ENCODE measurements at places on chromosomes 3 and 15.

- peak; percentile 64 for DNase-seq
These were observed 24.5 kb downstream of the CHDH start for GRCh38 chr3:53821631-53822121.

GRCh38 chr3:136353461-136353860 lies 103.3 kb downstream of the PCCB start:
- no peak for DNase-seq

DNA sequence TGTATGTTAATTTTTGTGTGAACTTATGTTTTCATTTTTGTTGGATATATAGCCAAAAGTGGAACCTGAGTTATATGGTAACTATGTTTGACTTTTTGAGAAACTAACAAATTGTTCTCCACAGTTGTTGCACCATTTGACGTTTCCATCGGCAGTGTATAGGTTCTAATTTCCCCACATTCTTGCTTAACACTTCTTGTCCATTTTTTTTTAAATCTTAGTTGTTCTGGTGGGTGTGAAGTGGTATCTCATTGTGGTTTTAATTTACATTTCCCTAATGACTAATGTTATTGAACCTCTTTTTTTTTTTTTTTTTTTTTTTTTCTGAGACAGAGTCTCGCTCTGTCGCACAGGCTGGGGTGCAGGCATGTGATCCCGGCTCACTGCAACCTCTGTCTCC lies 8.0 kb downstream of the NISCH start:
- no peak for DNase-seq

DNA sequence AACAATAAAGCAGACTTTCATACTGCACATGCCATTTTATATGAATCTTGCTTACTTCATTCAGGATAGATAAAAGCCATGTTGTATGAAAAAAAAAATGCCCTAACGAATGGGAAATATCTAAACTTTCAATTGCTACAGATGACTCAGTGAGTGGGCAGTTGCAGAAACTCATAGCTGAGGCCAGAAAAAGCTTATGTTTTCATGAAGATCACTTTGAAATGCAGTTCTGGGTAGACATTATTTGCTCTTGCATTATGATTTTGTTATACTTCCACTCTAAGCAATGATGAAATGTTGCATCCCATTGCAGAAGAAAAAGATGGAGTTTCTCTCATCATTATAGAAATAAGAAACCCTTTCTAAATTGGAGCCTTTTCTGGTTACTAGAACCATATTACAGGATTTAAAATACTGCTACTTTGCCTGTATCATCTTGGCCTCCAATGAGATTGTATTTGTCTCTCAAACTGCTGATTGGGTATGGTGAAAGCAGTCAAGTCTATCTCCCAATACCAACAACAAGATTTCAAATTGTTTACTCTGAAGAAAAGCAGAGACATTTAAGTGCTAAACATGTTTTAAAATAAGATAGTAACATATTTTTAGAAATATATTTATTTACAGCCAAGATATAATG lies 17.0 kb downstream of the PEAK1 start:
- DNase-seq: no peak

- no peak for DNase-seq
These were observed 68.1 kb downstream of the PPARG start for GRCh38 chr3:12356996-12357395.

GRCh38 chr3:181623924-181624694 lies 87.6 kb upstream of the SOX2 start:
- peak; percentile 69 for DNase-seq

GRCh38 chr3:69294014-69294766 lies 91.7 kb downstream of the FRMD4B start:
- no peak for DNase-seq

DNA sequence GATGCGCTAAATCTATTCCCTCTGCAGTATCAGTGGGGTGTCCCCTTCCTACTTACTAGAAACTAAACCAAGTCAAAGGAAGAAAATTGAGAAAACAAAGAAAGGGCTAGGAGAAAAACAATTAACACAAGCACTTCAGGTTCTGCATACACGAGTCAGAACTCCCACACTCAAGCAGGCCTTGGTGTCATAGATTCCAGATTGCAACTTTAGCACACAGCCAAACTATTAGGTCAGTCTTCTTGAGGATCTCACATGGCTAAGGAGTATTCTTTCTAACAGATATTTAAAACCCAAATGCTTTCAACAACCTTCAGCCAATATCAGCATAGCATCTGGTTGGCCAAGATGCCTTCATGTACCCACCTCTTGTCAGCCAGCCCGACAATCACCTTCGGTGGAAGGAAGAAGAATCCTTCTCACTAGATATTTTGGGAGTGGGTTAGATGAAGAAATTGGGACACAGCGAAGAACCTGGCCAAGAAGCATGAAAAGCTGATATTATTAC lies 340.0 kb downstream of the VPS13C start:
- no peak for DNase-seq

GRCh38 chr3:122091602-122092295 lies 36.6 kb downstream of the CD86 start:
- DNase-seq: no peak

GRCh38 chr3:11583638-11584046 lies 60.1 kb downstream of the VGLL4 start:
- DNase-seq: no peak

DNA sequence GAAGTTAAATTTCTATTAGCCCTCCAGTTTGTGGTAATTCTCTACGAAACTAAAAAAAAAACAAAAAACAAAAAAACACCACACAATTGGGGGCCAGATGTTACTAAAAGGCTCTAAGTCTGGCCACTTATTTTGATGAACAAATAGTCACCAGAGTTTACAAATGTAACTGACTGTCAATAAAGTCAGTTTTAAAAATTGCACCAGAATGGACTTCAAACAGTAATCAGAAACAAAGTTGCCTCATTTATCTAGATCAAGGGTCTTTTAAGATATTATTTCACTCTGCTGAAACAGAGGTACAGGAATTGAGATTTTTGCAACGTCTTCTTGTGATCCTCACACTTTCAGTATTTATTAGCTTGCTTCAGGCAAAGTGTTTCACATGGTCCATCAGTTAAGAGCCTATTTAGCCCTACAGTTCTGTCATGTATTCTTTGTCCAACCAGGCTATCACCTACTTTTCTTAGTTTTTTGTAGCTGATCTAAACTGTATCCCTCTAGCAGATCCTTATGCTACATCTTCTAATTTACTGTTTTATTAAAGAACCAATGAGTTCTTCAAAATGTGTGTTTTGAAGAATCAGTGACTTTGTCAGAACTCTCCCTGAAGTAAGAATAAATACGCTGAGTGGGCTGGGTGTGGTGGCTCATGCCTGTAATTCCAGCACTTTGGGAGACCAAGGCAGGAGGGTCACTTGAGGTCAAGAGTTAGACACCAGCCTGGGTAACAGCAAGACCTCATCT lies 74.7 kb downstream of the ANKRD28 start:
- no peak for DNase-seq

DNA sequence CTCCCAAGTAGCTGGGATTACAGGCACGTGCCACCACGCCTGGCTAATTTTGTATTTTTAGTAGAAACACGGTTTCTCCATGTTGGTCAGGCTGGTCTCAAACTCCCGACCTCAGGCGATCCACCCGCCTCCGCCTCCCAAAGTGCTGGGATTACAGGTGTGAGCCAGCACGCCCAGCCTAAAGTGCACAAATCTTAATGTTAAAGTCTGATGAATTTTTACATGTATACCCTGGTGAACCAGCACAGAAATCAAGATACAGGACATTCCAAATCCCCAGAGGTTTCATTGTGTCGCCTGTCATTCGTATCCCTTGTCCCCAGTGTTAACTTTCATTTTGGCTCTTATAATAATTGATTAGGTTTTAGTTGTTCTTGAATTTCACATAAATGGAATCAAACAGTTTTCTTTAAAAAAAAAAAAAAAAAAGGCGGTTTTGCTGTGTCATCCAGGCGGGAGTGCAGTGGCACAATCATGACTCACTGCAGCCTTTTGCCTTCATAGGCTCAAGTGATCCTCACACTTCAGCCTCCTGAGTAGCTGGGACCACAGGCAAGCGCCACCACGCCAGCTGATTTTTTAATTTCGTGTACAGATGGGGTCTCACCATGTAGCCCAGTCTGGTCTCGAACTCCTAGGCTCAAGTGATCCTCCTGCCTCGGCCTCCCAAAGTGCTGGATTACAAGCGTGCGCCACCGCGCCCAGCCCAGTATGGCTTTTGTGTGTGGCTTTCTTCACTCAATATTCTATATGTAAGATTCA lies 1.5 kb upstream of the TM4SF19 start:
- DNase-seq: no peak

GRCh38 chr15:61227269-61227949 lies 1.7 kb downstream of the RORA start:
- peak; percentile 51 for DNase-seq

- DNase-seq: no peak
These were observed 76.5 kb downstream of the NUP210 start for GRCh38 chr3:13343601-13344000.

DNA sequence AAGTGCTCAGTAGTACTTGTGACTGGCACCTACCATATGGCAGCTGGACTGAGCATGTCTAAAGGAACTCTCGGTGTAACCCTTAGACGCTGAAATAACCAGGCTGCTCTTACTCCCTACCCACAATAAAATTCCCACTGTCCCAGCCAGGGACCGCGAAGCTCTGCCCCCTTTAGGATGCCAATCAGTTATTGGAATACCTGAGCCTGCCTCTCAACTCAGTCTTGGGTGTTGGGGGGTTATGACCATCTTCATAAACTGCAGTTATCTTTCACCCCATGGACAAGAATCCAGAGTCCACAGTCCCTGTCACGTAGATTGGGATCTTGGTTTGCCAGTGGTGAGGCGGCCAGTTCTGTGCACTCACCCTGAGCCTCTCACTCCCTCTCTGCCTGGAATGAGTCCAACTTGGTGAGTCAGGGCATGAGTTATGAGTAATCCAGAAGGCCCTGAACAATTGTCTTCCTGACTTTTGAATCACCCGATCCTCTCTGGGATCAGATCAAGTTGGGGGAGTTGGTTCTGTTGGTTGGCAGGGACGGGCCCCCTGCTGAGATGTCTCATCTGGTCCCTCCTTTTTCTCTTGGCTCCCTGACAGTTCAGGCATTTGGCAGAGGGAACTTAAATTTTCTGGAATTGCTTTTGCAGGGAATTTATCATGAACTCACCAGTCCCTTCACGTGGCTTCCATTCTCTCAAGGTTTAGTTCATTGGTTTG lies 120.1 kb upstream of the UBE2E1 start:
- DNase-seq: peak; percentile 47

GRCh38 chr3:147218965-147219364 lies 187.4 kb downstream of the ZIC4 start:
- no peak for DNase-seq

GRCh38 chr3:196914866-196915265 lies 27.5 kb downstream of the NCBP2 start:
- no peak for DNase-seq

GRCh38 chr15:33242669-33243191 lies 48.2 kb upstream of the FMN1 start:
- no peak for DNase-seq

GRCh38 chr3:64353226-64353625 lies 128.0 kb upstream of the PRICKLE2 start:
- DNase-seq: no peak

- no peak for DNase-seq
These were observed 44.3 kb upstream of the MRPS22 start for GRCh38 chr3:139299261-139300132.

- no peak for DNase-seq
These were observed 153.5 kb upstream of the MEIS2 start for GRCh38 chr15:37253877-37254276.

GRCh38 chr3:36475558-36475957 lies 95.3 kb downstream of the STAC start:
- DNase-seq: no peak

DNA sequence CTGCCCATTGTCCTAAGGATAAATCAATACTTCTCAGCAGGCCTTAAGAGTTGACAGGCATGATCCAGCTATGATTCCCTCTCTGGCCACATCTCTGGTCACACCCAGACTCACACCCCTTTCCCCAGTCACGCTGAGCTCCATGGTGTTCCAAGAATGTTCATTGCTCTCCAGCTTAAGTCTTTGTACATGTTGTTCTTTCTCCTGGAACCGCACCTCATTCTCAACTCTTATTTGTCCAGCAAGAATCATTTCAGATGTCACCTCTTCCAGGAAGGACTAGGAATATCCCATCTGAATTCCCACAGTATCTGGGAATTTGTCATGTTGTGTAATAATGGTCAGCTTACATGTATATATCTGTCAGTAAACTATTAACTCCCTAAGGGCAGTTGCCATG lies 118.3 kb upstream of the GALNT15 start:
- no peak for DNase-seq
